ENCODE measurements at places on chromosomes 5 and 9. TPM values are rescaled to one million over a fixed set of nuclear protein-coding genes. Genes with fewer than 3 reads are reported as not detected.

Gene FREM1
- 1.1 TPM for polyA plus RNA-seq

GRCh38 chr9:90064248-90064647, 459.4 kb downstream of the GADD45G start:
- DNase-seq = no peak

DNA sequence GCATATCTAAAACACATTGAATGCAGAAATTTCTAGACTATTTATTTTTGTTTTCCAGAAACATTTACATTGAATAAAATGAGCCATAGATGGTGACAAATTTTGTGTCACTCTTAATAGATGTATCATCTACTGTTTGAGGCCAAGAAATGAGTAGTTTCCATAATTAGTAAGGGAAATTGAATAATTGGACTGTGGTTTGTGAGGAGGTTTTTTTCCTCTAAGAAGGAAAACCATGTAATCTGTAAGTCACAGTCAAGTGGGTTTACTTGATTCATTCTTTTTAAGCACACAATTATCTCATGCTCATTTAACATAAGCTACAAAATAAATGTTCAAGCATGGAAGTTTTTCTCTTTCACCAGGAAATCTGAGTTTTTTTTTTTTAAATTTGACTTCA, 876.4 kb downstream of the NR2F1-AS1 start:
- no peak for DNase-seq

Gene SYK
- 29.7 TPM for polyA plus RNA-seq

DNA sequence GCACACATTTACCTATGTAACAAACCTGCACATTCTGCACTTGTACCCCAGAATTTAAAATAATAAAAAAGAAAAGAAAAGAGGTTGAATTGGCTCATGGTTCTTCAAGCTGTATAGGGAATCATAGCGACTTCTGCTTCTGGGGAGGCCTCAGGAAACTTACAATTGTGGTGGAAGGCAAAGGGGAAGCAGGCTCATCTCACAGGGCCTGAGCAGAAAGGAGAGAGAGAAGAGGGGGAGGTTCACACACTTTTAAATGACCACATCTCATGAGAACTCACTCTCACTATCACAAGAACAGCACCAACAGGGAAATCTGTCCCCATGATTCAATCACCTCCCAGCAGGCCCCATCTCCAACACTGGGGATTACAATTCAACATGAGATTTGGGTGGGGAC, 214.6 kb downstream of the CDK5RAP2 start:
- no peak for DNase-seq

GRCh38 chr5:110267714-110268113, 458.8 kb downstream of the TMEM232 start:
- DNase-seq = no peak

- no peak for DNase-seq
These were observed 147.0 kb upstream of the ZNF366 start for GRCh38 chr5:72654231-72654630.

DNA sequence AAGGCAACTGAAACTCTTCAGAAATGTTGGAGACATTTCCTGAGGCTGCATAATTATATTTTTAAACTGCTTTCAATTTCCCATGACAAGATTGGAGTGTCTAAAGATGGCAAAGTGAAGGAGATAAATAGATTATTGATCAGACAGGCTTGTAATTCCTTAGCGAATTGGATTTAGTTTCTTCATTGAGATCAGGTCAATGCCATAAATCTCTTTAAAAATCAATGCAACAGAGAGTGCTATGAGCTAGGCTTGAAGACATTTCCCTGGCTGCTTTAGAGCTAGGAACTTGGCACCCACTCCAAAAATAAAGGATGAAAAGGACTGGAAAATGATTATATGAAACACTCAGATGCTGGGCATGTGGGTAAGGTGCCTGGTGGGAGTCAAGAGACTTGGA, 828.4 kb downstream of the TLR4 start:
- no peak for DNase-seq

DNA sequence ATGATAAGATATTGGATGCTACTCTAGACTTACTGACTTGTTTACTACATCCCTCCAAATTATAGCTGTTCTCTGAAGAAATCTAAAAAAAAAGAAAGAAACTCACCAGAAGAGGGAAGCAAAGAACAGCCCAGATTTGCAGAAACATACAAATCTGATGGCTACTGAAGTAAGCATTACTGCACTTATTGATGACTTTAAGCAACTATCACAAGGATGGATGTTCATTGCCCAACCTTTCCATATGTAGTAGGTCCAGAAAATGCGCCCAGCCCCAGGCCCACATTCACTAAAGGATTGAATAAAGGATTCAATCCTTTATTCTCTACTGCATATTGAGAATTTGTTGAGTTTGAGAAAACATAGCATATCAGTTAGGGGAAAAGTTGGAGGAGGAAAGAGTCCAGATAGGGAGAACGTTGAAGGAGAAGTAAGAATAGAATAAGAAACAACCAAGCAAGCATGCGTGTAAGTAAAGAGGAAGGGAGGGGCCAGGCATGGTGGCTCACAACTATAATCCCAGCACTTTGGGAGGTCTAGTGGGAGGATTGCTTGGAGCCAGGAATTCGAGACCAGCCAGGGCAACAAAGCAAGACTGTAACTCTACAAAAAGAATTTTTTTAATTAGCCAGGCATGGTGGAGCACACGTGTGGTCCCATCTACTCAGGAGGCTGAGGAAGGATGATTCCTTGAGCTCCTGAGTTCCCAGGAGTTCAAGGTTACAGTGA, 33.8 kb upstream of the DTWD2 start:
- DNase-seq = peak; percentile 16

Gene SAPCD2
- 0.81 TPM for polyA plus RNA-seq

Gene CTSL
- 108 TPM for polyA plus RNA-seq
